ENCODE measurements at places on chromosomes 6 and 20. TPM values are rescaled to one million over a fixed set of nuclear protein-coding genes. Genes with fewer than 3 reads are reported as not detected.

GRCh38 chr6:129785756-129786135 lies 75.4 kb downstream of the TMEM244 start:
- no peak for DNase-seq

- peak; percentile 95 for DNase-seq
Measured at GRCh38 chr6:7996538-7997111, 67.6 kb downstream of the BLOC1S5 start.

DNA sequence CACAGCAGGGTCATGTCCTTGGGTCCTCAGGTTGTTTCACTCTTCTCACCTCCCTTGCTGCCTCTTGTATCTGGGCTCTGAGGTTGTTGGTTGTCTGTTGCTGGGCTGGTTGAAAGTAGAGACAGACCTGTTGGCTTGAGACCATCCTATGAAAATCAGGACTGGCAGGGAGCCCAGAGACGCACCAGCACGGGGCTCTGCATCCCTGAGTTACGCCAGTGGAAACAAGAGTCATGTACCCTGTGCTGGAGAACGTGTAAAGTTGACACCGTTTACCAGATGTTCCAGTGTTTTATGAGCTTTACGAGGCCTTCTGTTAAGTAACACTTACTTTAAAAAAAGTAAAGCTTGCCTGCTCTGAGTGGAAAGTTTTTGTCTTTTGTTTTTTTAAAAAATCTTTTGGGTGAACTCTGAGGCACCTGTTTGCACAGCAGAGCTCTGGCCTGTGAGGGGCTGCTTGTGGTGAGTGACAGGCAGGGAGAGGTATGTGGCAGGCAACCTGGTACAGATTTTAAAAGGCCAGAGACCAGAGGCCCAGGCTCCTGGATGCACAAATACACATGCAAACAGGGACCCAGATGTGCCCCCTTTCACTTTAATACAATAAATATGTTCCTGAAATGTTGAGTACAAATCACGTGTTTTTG lies 260.0 kb upstream of the SUPT3H start:
- no peak for DNase-seq

DNA sequence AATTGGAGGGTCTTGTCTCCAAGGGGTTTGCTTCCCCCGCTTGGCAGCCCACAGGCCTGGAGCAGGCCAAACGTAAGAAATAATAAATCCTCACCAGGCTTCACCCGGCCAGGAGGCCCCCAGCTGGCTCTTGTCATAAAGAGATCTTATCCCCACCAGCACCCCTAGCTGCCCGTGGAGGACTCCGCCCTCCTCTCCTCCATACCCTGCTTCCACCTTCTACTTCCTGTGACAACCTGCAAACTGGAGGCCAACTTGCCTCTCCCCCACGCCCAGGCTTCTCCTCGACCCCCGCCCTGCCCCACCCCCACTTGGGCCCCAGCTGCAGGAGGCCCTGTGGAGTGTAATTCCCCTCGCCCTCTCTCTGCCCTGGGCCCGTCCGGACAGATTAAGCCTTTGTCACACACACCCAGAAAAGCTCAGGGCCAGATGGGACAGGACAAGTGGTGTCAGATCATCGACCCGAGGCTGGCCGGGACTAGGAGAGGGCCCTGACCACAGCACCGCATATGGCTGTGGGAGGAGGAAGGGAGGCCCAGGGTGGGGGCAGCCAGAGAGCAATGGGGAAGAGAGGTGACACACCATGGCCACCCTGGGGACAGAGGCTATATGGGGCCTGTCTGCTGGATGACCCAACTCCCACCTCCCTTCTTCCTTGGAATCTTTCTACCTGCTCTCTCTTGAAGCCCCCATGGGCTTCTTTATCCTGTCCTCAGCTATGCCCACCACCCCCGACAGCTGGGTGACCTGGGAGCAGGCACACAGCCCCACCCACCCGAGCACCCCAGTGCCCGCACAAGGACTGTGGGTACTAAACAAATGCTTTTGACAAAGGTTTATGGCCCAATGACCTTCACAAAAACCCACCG lies 3.9 kb downstream of the NOL4L start:
- no peak for DNase-seq

DNA sequence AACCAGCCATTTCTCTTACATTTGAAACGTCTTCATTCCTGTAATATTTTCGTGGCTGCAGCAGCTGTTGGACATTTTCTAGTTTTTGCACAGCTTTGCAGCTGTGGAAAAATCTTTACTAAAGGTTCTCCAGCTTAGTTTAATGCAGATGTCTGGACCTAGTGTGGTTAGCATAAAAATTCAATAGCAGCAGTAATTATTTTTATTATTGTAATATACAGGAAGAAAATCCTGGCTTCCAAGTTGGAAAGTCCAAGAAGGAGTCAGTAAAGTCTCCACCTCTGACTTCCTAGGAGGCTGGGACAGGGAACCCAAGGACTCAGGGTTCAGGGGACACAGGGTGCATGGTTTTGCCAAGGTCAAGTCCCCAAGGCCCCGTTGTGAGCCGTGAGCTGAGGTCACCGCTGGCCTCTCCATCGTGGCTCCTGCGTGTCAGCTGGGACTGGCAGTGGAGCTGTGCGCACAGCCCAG lies 230.6 kb downstream of the FNDC1 start:
- no peak for DNase-seq

GRCh38 chr6:12962987-12963386 lies 246.4 kb downstream of the PHACTR1 start:
- peak; percentile 84 for DNase-seq

DNA sequence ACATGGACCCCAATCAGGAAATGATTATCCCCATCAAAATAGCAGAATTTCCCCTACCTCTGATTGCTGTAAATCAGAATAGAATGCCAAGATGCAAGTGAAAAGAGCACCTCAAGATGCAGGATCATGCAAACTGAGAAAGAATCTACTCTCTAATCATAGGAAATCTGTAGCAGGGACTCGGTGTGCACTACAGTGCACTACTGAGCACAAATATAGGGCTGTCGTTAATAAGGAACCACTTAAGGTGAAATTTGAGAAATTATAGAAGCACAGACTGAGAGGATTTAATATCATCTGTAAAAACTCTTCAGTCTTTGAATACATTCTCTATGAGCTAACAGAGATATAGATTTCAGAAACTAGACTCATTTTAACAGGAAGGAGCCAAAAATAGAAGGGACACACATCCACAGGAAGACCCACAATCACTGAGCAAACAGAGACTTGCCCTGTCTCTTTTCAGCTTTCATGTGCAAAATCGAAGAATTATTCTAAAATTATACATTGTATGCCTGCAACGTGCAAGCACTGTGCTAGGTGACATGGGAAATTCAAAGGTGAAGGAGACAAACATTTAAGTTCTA lies 278.3 kb downstream of the HIVEP2 start:
- DNase-seq, result no peak

DNA sequence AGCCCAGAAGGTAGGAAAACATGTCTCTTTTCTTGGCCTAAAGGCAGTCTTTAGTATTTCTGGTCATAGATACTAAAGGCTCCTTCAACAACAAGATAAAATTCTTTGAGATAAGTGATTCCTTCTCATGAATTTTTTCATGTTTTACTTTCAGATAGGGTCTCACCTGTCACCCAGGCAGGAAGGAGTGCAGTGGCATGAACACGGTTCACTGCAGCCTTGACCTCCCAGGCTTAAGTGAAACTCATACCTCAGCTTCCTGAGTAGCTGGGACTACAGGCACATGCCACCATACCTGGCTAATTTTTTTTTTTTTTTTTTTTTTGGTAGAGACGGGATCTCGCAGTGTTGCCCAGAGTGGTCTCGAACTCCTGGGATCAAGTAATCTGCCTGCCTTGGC lies 9.1 kb downstream of the PNLDC1 start:
- no peak for DNase-seq

- no peak for DNase-seq
Measured at GRCh38 chr20:4684837-4685413, 36.8 kb upstream of the PRND start.

- DNase-seq, result no peak
Measured at GRCh38 chr6:146146836-146147235, 118.0 kb downstream of the GRM1 start.

DNA sequence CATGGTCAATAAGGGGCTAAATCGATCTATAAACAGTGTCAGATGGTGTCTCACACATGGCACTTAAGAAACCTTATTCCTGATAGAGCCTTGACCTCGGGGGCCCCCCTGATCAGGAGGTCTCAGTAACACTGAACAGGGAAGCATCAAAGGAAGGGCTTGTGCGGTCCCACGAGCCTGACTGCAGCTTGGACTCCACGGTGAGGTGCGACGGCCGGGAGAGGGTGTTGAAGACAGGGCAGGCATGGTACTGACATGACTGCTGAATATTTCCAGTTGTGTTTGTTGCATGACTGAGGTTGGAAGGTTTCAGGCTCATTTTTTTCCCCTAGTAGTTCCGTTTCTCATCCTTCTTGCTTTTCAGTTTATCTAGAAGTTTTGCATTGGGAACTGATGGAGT lies 107.1 kb upstream of the JAG1 start:
- DNase-seq, result no peak

DNA sequence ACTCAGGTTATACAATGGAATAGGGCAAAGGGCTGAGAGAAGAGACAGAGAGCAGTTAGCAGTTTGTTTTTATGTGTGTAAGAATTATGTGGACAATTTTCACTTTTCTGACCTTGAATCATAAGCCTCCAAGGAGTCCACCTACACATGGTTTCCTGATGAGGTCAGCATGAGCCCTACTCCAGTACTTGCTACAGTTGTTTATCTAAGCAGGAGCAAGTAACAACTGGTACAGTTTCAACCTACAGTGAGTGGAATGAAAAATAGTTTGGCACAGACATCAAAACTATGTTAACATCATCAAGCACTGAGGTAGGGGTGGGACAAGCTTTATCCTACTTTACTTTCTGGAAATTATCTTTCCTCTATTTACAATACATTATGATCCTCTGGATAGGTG lies 426.7 kb upstream of the ID4 start:
- DNase-seq, result no peak

- DNase-seq, result peak; percentile 54
Measured at GRCh38 chr6:113458368-113459010, 398.7 kb upstream of the MARCKS start.

DNA sequence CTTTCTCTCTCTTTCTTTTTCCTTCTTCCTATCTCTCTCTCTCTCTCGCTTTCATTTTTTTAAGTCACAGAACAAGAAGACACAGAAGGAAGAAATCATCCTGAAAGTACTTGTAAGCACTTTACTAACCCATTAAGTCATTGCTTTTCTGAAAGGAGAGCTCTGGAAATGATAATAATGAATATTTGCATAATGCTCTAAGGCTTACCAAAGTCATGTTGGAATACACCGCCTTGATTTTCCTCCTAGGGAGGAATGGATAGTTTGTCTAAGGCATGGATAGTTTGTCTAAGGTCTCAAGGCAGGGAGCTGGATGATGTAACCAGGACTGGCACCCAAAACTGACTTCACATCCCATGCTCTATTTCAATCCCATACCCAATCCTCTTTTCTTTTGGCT lies 12.9 kb upstream of the CTCFL start:
- no peak for DNase-seq

DNA sequence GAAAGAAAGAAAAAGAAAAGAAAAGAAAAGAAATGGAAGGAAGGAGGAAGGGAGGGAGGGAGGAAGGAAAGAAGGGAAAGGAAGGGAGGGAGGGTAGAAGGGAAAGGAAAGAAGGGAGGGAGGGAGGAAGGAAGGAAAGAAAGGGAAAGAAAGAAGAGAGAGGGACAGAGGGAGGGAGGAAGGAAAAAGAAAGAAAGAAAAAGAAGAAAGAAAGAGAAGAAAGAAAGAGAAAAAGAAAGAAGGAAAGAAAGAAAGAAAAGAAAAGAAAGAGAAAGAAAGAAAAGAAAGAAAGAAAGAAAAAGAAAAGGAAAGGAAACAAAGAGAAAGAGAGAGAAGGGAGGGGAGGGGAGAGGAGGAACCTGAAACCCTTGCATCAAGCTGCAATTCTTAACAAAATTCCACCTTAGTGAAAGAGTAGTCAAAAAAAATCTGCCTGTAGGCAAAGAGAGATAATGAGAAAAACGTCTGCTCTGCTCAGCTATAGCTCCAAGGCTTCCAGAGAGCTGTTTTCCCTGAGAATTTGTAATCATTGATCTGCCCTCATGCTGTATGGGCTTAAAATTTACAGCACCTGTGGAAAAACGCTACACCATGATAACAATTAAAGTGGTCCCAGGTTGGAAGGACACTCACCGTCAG lies 16.7 kb upstream of the MYCT1 start:
- DNase-seq, result no peak

- no peak for DNase-seq
Measured at GRCh38 chr20:22582964-22583772, 1.2 kb downstream of the FOXA2 start.

GRCh38 chr20:10367943-10368701 lies 65.9 kb downstream of the MKKS start:
- DNase-seq, result no peak

GRCh38 chr6:34584694-34585093 lies 28.6 kb upstream of the SPDEF start:
- DNase-seq, result no peak

- DNase-seq, result no peak
Measured at GRCh38 chr20:49207076-49207475, 12.1 kb upstream of the DDX27 start.

DNA sequence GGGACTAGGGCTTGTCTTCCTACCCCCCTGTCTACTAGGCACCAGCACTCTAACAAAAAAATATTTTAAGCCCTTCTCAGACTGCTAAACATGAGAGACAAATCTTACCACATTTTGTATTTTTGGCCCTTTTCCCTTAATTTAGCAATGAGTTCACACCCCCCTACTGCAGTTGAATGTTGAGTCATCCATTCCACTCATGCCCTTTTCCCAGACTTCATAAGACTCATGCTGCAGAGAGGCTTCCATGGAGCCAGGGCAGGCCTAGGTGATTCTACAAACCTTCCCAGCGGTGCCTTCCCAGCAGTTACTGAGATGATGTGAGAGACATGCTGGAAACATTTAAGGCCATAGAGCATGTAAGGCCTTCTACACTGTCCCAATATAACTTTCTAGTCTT lies 53.9 kb downstream of the PXDC1 start:
- DNase-seq, result no peak

GRCh38 chr6:21219856-21220255 lies 373.7 kb upstream of the SOX4 start:
- DNase-seq, result no peak

DNA sequence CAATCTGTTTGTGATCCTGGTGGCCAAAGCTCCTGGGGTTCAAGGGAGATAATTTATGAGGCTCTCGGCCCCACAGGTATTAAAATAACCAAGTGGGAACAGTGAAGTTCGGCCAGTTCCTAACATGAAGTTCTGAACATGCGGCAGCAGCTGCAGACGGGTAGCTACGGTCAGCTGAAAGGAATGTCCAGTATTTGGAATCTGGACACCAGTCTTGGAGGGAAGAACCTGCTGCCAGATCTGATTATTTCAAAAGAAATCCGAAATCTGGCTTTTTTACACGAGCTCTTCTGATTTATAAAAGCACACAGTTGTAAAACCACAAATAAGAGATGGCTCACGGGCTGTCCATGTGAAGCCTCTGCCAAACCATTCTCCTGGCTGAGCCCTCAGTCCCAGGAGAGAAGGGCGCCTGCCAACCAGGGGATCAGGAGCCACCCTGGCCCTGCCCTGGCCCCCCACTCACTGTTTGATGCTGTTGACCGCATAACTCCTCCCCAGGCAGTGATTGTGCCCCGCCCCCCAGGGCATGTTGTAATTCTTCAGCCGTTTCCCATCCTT lies 28.2 kb upstream of the KCNB1 start:
- DNase-seq, result no peak

Gene KCNB1
- total RNA-seq, result not detected

Gene TULP4
- 53.5 TPM for total RNA-seq

Gene PRSS35
- total RNA-seq, result not detected

Gene TENT5A
- total RNA-seq, result 2.4 TPM

Gene GABRR1
- not detected for total RNA-seq

Gene HLA-DRB1
- total RNA-seq, result not detected

Gene NR2E1
- not detected for total RNA-seq

Gene EPB41L1
- 11.1 TPM for total RNA-seq

Gene MCCD1
- not detected for total RNA-seq

Gene HTR1E
- total RNA-seq, result not detected

Gene PLAGL2
- 14.6 TPM for total RNA-seq

Gene ZBTB9
- 8.0 TPM for total RNA-seq

Measured in endothelial cell of umbilical vein (primary cell).